ENCODE measurements at places on chromosomes 4 and X. TPM values are rescaled to one million over a fixed set of nuclear protein-coding genes. Genes with fewer than 3 reads are reported as not detected.

Gene CFAP97
- 42.4 TPM for total RNA-seq

Gene PNMA6A
- 0.73 TPM for total RNA-seq

Gene ATP6AP1
- total RNA-seq: 31.5 TPM

Gene PALLD
- 174 TPM for total RNA-seq

Gene PRSS12
- 0.64 TPM for total RNA-seq

Gene FIP1L1
- total RNA-seq: 52.4 TPM

Gene TEX11
- total RNA-seq: not detected

Gene COX7B2
- not detected for total RNA-seq

Gene ABCG2
- total RNA-seq: 8.6 TPM

DNA sequence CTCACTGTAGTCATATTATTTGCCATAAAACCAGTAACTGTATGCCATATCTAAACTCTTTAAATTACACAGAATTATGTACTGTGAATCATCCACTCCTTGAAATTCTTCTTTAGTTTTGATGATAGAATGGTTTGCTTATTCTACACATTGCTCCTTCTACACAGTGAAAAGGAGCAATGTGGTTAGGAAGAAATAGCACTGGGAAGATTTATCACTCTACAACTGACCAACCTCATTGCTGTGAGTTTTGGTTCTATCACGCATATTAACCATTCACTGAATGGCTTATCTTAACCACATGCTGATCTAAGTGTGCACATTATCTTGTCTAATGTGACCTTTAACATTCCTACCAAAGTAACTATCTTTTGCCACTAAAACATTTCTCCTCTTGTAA, 415.7 kb upstream of the NDST4 start:
- DNase-seq: no peak

- DNase-seq: no peak
These were observed 343 bp downstream of the DACH2 start for GRCh38 chrX:86148594-86148993.

DNA sequence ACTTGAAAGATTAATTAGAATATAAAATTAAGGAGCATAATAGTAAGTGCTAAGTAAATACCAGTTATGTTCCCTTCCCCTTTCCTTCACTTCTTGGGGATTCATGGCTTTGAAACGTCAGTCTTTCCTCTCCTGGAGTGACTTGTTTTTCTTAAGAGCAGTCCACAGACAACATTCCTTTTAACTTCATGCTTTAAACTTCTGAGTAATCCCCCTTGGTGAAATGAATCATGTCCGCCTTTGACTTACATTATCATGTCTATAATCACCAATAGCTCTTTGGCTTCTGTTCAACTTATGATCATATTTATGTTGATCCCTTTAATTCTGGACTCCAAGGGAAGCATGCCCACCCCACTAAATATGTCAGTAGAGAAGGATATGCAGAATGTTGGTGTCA, 1012.1 kb upstream of the SLIT2 start:
- no peak for DNase-seq

DNA sequence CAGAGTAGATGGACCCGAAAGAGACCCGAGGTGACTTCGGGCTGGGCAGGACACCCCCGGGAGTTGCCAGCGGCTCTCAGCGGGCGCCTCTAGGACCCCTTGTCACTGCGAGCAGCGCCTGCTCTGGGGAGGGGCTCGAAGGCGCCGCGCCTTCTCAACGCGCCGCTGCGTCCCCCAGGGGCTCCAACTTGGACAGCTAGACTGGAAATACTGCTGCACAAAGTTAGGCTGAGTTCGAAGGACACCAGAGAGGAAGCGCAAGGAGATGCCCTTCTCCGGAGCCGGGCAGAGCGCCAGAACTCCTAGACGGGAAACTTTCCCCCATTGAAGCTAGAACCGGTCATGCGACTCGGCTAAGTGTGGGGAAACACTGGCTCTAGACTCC, 493 bp upstream of the KCNIP4 start:
- DNase-seq: no peak

GRCh38 chr4:13888112-13888511, 260.6 kb upstream of the BOD1L1 start:
- no peak for DNase-seq

GRCh38 chr4:52716364-52717151, 34.7 kb downstream of the ERVMER34-1 start:
- no peak for DNase-seq

DNA sequence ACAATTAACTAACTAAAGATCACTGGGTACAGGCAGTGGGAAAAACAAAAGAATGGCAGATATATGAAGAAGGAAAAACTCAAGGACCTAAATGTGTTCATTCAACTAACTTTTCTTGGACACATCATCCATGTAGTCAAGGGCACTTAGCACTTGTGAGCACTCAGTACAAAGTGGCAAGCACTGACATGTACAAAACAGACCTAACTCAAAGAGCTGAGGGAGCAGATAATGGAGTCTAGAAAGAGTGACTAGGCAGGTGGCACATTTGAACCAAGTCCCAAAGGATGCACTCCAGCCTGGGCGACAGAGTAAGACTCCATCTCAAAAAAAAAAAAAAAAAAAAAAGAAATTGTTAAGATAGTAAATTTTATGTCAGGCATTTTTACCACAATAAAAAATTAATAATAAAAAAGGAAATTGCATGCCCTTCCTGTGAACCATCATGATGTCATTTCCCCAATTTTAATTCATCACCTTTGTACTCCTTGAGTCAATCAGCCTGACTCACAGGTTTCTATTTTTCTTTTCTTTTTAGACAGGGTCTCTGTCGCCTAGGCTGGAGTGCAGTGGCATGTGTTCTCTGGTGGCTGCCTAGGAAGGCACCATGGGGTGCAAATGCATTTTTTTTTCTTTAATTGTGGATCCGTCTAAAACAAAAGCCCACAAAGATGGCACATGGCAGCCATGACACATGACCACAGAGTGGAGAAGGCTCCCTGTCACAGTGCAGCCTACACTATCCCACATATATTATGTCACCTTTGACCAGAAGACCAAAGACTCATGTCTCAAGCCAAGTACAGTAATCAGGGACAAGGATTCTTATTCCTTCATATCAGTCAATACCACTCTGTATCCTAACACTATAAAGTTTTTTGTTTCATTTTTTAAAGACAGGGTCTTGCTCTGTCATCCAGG, 91.9 kb downstream of the CHST7 start:
- DNase-seq: no peak

DNA sequence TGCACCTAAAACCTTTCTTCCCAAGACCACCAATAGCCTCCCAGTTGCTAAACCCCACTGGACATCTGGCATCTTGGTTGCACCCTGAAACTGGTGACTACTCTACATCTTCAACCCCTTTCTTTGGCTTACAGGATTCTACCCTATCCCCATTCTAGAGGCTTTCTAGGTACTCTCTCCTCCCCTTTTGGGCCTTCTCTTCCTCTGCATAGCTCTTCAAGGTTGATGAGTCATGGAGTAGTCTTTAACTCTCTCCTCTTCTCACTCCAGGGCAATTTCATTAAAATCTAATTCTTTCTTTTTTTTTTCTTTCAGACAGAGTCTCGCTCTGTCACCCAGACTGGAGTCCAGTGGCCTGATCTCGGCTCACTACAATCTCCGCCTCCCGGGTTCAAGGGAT, 16.8 kb downstream of the APOO start:
- DNase-seq: no peak

DNA sequence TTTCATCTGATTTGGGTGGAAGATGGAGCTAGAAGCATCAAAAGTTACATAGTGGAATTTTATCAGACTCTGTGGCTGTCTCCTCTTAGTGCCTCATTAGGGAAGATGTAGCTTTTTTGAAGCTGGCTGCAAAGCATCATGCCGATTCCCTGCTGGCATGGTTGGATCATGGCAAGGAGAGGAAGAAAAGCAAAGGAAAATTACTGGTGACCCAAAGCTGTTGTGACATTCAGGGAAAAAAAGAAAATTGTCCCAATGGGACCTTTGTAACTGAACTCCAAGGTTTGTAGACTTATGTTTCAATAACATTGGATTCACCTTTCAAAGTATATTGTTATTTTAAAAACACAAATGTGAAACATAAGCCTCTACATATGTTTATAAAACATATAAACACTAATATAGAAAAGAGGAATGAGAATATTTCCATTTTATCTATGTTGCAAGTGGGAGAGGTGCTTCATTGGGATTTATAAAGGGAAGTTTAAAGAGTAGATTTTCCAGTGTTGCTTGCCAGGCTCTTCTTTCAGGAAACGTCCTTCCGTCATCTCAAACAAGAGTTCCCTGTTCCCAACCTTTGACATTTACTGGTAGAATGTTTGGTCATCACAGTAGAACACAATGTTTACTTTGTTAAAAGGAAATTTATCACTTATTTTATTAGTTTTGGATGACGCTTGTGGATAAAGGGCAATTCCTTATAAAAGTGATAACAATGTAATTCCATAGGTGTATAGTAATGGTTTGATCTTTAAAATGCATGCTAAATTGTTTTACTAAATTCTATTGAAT, 190.1 kb upstream of the GPRIN3 start:
- no peak for DNase-seq

DNA sequence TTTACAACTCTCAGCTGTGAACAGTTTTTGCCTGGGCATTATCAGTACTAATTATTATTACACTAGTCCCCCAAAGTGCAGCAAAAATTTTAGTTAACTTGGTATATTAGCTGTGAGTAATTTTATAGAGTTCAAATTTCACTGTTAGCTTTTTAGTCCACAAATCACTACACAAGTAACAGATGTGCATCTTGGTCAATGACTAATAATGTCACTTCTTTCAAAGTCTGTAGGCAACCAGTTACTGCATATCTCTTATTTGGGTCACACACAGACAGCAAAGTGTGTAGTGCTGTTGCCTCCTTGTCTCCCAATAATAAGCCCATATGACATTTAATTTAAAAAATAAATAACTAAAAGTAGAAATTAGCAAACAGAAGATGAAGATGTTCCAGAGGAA, 159.9 kb downstream of the SCFD2 start:
- DNase-seq: no peak

DNA sequence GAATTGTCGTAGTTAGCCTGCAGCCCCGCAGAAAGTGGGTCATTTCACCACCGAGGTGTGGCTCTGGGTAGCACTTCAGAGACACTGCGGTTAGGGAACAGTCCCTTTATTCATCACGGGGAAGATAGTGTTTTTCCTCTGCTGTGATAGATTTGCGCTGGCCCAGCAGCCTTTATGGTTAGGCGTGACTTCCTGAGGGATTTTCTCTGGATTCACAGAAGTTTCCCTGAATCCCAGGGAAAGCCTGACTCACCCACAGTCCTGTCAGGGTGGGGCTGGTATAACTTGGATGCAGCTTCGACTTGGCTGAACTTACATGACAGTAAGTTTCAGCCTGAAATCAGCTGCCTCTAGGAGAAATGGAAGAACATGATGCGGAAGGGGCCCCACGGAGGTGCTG, 196.3 kb upstream of the HHIP start:
- no peak for DNase-seq

DNA sequence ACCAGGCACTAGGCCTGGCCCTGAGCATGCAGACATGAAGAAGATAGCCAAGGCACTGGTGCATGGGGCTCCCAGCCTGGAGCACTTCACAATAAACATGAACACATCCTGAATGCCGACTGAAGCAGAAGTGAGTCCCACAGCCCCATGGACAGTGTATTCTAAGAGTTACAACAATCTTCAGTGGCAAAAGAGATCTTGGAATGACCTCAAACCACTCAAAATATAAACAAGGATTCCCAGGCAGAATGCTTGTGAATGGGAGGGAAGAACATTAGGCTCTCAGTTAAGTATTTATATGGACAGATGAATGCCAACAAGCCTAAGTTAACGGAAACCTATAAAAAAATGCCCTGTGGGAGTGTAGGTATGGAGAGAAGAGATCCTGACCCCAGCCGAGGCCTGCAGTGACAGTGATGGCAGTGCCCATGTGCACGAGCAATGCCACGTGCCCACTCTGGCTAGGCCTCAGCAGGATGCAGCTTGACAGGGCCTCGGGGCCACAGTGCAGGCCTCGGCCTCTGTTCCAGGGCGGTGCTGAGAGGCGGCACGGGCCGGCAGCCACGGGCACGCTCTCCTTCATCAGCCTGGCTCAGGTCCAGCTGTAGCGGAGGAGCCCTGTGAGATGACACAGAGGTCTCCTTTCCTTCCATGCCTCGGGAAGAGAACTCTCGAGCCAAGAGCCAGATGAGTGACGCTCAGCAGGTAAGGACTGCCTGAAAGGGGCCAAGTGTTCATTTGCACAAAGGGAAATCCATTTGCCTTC, 49.2 kb downstream of the IRF2 start:
- DNase-seq: peak; percentile 25

- no peak for DNase-seq
These were observed 149.8 kb upstream of the TBL1X start for GRCh38 chrX:9315086-9315485.

GRCh38 chrX:110698696-110699095, 96.9 kb downstream of the CHRDL1 start:
- DNase-seq: no peak
